Suppressor macrophage (primary cell): ENCODE measurements at places on chromosomes 7 and 10.
A peak's percentile ranks its signal among the peaks of the same experiment; 100 is the strongest.

GRCh38 chr7:107751113-107751512, 7.2 kb downstream of the CBLL1 start:
- DNase-seq, result no peak

DNA sequence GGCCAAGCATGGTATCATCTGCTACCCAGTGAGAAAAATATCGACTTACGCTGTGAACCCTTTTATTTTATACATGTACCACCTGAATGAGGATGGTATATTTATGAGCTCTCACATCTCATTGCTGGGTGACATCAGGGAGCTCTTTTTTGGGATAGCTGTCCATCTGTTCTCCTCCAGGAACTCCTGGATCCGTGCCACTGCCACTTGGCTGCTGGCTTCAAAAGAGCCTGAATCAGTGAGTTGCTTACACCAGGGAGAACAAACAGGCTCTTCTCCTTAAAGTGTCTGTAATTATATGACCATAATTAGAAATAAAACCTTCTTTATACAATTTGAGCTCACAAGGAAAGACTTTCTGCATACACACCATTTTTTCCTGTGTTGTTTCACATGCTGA, 106.2 kb downstream of the KAT6B start:
- DNase-seq, result no peak

DNA sequence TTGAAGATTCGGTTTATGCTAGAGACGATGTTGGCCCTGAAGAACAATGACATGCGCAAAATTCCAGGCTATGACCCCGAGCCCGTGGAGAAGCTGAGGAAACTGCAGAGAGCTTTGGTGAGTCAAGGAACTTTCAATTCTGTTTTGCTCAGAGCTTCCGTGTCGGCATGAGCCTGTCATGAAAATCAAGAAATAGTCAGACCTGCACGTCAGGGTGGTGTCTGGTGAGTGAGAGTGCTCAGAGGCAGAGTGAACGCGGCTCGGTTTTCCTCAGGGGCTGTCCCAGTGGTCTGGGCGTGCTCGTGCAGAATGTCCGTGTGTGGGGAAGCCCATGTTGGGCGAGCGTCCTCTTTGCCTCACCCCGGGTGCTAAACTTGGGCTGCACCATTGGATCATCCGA, 12.6 kb downstream of the NOM1 start:
- DNase-seq, result no peak

DNA sequence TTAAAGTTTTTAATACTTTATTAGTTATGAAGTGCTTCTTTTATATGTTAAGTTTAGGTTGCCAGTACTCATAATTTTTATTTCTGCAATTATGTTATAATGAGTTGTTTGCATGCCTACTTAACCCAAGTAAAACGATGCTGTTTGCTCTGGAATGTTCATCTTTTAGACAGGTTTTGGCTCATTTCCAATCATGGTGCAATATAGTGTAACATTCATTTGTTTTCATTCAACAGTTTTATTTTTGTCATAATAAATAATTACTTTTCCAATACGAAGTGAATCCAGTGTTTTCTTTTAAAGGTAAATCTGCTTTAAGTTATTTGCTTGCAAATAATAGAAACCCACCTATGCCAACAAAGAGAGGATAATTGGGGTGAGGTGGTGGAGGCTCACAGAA, 22.1 kb downstream of the ARL5B start:
- DNase-seq, result no peak

DNA sequence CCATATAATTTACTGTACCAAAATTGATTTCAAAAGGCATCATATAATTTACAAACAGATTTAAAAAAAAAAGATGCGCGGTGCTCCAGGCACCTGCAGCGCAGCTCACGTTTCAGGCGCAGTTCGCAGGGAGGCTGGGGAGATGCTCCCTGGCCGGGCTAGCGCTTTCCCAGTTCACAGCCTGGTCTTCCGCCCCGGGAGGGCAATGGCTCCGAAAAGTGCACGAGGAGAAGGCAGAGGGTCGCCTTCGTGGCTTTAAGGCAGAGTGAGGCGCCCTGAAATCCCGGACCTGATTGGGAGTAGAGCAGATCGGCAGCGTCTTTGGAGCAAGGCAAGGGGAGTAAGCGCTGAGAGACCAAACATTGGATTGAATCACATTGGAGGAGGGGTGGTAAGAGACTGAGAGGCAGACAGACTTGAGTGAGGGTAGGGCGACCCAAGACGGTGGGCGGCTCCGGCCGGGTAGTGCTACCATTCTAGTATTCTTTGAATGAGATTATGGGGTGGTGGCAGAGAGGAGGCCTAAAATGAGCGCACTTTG, 1.5 kb downstream of the NEUROG3 start:
- no peak for DNase-seq

GRCh38 chr10:70784016-70784415, 1.2 kb downstream of the TBATA start:
- DNase-seq, result peak; percentile 71
